Ovary (tissue), 10 donors: ENCODE measurements at places on chromosomes 12 and 14.

DNA sequence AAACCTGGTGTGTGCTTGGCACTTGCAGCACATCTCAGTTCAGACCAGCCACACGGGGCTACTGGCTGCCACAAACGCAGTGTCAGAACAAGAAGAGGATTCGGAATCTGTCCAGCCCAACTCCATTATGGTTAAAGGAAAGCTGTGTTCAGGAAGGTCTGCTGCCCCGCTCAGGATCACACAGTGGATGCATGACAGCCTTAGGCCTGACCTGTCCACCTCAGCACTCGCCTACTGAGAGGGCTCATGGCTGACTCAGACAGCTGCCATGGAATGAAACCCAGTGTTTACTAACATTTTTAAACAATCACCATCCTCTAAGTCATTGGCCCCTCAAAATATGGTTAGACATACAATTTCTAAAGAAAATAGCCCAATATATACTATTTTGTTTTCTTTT lies 5.6 kb upstream of the NIN start:
- DNase-seq: no peak

DNA sequence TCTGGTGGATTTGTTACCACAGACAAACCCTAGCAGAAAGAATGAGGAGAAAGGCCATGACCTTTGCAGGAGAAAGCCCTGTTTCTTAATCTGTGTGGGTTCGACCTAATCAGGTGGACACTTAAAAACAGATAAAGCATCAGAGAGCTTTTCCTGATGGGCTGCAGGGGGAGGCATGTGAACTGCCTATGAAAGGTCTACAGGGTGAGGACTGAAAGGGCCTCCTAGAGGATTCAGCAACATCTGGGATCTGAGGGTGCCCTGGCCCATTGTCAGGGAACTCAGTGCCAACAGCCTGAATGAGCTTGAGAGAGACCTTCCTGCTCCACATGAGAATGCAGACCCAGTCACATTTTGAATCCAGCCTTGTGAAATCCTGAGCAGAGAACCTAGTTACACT lies 178.8 kb upstream of the DDHD1 start:
- no peak for DNase-seq

DNA sequence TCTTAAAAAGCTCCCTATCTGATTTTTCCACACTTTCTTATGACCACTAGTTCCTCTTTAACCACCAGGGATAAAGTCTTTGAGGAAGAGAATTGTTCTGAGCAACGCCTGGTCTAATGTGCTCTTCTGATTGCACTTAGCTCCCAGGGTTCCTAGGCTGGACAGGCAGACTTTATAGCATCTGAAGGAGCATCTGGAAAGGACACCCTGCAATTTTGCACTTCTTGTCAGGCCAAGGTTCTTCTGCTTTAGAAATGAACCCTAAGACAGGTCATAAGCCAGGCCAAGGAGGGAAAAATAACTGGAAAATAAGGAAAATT lies 126.3 kb downstream of the KTN1 start:
- DNase-seq: no peak

DNA sequence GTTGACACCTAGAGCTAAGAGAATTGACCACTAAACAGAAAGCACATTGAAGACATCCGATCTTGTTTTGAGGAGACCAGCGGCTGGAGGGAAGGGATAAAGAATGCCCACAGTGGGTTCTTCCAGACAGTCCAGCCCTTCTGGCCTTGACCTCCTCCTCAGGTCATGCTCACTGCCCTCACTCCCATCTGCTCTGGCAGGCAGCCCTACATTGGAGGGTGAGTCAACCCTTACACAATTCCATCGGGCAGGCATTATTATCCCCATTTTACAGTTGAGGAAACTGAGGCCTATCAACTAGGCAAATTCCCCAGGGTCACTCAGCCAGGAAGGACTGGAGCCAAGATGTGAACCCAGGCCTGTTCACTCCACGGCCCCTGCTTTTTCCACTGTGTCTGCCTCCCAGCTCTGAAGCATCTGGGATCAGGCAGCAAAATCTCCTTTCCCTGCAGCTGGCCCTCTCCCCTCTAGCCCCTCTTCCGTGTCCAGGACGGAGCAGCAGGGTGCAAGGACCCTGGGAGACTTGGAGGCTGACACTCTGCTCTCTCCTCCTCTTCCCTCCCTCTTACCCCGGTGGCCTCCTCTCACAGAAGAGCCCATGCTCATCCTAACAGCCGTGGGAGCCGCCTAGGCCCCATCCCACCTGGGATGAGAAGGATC lies 5.3 kb downstream of the SCNN1A start:
- no peak for DNase-seq

DNA sequence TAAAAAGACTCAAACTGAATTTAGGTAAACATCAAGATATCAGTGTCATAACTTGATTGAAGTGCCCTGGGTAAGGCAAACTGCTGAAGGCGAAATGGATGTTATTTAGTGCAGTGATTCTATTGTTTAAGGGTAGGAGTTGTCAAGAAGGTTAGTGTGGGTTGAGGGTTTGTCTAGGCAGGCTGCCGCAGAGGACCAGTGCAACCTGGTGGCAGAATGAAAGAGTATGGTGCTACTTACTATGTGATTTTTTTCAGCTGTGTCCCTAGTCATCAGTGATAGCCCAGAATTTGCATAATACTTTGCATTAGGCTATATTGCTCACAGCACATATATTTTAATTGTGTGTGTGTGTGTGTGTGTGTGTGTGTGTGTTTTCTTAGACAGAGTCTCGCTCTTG lies 1127.0 kb downstream of the GALC start:
- no peak for DNase-seq

DNA sequence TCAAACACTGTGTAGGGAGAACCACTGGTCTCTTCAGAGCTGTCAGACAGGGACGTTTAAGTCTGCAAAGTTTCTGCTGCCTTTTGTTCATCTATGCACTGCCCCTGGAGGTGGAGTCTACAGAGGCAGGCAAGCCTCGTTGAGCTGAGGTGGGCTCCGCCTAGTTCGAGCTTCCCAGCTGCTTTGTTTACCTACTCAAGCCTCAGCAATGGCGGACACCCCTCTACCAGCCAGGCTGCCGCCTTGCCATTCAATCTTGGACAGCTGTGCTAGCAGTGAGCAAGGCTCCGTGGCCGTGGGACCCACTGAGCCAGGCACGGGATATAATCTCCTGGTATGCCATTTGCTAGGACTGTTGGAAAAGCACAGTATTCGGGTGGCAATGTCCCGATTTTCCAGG lies 24.6 kb upstream of the YBX3 start:
- no peak for DNase-seq
